Astrocyte of the spinal cord (primary cell): ENCODE measurements at places on chromosomes 7 and 10.

DNA sequence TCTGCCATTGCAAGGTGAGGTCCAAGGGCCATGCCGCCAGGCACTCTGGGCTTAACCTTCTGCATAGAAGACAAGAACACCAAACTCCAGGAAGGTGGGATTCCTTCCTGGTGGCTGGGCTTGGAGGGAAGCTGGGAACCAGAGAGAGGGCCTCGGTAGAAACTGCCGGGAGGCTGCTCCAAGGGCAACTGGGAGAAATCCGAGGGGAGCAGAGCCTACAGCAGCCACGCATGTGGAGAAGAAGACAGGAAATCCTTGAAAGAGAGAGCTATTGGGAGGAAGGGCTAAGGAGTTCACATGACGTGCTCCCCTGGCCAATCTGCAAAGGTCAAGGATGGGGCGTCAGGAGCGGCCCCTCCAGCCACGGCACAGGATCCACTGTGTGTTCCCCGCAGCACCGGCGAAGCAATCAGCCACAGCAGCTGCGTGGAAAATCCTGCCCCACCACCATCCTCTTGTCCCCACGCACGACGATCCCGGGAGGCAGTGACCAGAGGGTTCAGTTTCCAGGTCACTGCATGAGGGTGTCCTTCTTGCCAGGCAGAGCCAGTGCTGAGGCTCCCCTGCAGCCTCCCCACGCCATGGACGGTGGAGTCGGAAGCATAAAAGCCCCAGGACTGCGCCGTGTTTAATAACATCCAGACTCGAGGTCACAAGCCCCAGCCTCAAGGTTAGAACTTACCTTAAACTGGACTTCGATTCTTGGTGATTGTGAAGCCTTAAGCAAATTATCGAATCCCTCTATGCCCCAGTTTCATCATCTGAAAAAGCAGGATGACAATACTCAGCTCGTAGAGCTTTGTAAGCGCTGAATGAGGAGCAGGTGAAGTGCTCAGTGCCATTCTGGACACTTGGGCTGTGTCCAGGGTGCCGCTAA is 8.6 kb upstream of the PPP2R2D start:
- DNase-seq: no peak

GRCh38 chr7:20794676-20795075 is 8.0 kb upstream of the SP8 start:
- DNase-seq: no peak

- no peak for DNase-seq
Measured at GRCh38 chr10:48287417-48288391, 13.2 kb upstream of the FRMPD2 start.

DNA sequence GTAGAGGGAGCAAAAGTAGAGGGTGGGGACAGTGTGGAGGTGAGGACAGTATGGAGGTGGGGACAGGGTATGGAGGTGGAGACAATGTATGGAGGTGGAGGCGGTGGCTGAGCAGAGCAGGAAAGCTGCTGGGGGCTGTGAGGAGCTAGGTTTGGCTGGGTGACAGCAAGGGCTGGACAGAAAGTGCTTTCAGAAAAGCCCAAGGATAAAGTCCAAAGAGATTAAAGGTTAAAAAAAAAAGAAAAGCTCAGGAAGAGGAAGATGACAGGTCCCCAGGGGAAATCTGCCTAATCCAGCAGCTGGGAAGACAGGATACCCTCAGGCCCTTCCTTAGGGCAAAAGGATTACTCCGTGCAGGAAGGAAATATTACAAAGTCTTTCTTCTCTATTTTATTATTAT is 32.1 kb upstream of the PFKFB3 start:
- no peak for DNase-seq

GRCh38 chr10:45407542-45407941 is 33.5 kb downstream of the ALOX5 start:
- no peak for DNase-seq

DNA sequence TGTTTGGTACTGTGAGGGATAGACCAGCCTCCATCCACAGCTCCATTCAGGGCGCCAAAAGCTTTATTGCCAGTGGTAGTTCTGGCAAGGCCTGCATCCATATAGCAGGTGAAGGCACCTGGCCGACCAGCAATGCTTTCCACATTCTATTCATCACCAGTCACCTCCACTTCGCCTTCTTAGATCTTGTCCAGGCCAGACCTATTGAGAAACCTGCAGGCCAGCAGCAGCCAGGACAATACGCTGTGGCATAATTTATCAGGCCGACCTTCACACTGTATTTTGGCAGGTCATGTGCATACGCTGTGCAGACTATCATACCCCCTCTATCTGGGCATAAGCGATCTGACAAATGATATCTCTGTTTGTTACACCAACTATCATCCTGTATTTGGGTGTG is 15.2 kb upstream of the KNDC1 start:
- DNase-seq: no peak

DNA sequence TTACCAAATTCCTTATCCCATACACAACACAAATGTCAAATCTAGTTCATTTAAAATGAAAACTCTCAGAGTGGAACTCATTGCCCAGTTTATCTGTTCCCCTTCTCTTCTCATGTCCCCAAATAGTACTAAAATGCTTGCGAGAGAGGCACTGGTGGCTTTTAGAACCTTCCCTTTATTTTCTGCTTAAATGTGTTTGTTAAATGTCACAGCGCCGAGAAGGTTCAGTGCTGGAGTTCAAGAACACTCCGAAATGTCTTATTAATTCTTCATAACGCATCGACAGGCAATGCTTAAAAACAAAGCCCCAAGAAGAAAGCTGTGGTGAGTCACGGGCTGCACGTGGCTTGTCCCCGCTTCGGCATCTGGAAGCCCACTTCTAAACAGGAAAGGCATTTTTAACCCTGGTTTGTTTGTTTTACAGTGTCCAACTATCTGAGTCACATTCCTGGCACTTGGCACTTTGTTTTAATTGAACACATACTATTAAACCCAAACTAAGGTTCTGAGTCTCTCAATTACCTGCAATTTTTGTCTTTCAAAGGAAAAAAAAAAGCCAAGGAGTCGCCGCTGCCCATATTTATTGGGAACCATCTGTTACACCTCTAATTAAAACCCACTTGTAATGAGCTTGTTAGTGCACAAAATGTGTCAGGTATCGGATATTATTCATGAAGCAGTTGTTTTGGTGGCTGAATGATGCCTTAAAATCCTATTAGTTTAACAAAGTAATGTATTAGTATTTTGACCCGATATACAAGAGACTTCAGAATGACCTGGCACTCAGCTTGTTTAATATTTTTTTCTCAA is 49.9 kb upstream of the MGMT start:
- no peak for DNase-seq

DNA sequence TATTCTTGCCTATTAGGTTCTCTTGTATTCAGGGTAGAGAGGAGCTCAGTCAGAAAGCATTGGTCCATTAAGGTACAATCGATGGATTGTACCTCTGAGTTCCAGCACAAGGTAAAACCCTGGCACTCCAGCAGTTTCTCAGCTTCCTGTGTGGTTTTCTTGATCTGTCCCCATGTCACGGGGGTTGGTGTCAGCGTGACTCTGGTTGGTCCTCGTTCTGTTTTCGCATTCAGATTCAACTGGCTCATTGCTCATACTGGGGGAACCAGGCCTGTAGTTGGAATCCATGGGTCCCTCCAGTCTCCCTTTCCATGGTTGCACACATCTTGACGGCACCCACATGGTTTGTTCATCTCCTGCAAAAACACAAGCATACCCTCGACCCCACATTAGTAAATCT is 32.7 kb upstream of the RASGEF1A start:
- no peak for DNase-seq

GRCh38 chr7:105403128-105403527 is 14.4 kb upstream of the SRPK2 start:
- no peak for DNase-seq

- no peak for DNase-seq
Measured at GRCh38 chr10:77590344-77591237, 47.0 kb downstream of the KCNMA1 start.

GRCh38 chr10:95782318-95782717 is 26.4 kb downstream of the ENTPD1 start:
- no peak for DNase-seq
